ENCODE measurements at places on chromosomes 4 and X. TPM values are rescaled to one million over a fixed set of nuclear protein-coding genes. Genes with fewer than 3 reads are reported as not detected.

The SPANXA1 gene
- not detected for total RNA-seq

The PLAC8 gene
- total RNA-seq = 0.15 TPM

The GPRASP3 gene
- 0.62 TPM for total RNA-seq

The KIT gene
- total RNA-seq = not detected

The AKAP14 gene
- total RNA-seq = not detected

The PPEF2 gene
- total RNA-seq = not detected

The CXCL8 gene
- total RNA-seq = 11.3 TPM

The BMP3 gene
- not detected for total RNA-seq

The UGT2B11 gene
- total RNA-seq = not detected

The TEX13B gene
- total RNA-seq = not detected

The TEX13A gene
- not detected for total RNA-seq

The LNX1 gene
- 0.39 TPM for total RNA-seq

The ARX gene
- total RNA-seq = not detected

All from hair follicular keratinocyte (primary cell).